ENCODE measurements at places on chromosomes 3 and 15.

GRCh38 chr3:18288243-18288642 lies 136.9 kb downstream of the SATB1 start:
- no peak for DNase-seq

GRCh38 chr15:43285609-43286037 lies 18.9 kb upstream of the TGM5 start:
- DNase-seq = peak; percentile 81

- DNase-seq = no peak
Measured at GRCh38 chr3:126867190-126867862, 115.6 kb upstream of the PLXNA1 start.

DNA sequence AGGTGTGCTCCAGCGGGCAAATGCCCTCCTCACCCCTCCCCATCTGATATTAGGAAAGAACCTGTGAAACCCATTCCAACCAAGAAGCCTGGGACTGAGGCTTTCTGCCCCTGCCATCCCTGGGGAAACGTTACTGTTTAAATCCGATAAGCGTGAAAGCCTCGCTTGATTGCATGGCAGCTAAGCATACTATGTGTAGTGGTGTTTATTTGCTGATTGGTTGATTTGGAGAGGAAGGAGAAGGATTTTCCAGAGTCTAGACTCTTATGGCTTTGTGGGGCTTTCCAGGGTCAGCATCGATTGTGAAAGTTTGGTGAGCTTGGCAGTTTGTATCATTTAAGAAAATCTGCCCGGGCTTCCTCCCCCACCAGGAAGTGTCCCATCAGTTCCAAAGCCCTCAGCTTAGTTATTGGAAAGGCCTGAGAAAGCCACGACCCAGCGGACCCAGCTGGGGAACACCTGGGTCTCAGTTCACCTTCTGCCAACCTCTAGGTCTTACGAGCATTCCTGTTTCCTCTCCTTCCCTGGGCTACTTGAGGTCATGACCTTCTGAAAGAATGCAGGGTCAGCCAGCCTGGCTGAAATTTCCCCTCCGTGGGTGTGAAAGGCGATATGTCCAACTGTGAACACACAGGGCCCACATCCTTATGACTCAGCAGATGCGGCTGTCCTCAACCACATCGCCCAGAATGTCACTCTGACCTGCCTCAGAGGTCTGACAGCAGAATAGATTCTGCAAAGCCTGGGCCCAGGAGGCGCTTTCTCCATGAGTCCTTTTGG lies 62.8 kb upstream of the HERC1 start:
- DNase-seq = no peak

DNA sequence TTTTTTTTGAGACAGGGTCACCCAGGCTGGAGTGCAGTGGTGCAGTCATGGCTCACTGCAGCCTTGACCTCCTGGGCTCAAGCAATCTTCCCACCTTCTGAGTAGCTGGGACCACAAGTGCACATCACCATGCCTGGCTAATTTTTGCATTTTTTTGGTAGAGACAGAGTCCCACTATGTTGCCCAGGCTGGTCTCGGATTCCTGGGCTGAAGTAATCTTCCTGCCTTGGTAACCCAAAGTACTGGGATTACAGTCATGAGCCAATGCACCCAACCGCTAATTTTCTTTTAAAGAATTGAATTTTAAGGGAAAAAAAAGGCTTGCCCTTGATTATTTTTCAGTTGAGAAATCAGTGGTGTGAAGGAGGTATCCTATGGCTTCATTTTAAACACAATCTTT lies 334.0 kb downstream of the SOX2 start:
- DNase-seq = no peak

DNA sequence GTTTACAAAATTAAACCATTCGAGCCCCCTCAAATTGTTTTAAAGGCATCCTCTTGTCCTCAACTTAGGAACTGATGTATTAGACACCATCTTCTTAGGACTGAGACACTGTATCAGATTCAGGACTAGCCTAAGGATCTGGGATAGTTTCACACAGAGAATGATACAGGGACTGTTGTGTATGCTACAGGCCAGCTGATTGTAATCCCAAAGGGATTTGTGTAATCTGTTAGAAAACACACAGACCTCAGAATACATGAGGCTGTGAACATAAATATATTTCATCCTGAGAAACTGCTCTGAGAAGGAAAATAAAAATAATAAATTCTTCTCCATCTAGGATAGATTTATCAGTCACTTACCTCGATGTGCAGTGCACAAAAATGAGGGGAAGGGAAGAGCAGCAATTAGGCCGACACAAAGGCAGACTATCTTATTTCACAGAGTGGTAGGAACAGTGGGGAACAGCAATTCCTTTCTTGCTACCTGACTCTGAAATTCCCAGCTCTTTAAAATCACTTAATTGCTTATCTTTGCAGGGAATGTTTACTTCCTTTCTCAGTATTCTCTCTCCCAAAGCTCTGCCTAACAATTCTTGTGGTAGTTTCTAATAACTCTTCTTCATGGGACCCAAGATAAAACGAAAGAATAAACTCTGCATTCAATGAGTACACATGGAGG lies 322.5 kb downstream of the MAGI1 start:
- no peak for DNase-seq

- DNase-seq = no peak
Measured at GRCh38 chr15:61681038-61681418, 379.2 kb downstream of the VPS13C start.

- no peak for DNase-seq
Measured at GRCh38 chr3:82088749-82089148, 327.3 kb upstream of the GBE1 start.

- DNase-seq = no peak
Measured at GRCh38 chr3:103077910-103078309, 643.1 kb downstream of the ZPLD1 start.

DNA sequence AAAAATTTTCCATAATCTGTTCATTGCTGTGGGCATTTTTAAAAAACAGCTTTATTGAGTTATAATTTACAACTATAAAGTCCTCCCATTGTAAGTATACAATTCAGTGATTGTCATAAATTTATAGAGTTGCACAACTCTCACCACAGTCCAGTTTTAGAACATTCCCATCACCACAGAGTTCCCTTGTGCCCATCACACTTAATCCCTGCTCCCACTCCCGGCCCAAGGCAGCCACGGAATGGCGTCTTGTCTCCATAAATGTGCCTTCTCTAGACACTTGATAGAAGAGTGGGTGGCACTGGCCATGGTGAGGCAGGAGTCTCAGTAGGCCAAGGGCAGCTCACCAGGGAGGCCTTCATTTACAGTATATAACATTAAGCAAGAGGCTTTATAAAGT lies 6.3 kb downstream of the TSEN2 start:
- DNase-seq = no peak

- no peak for DNase-seq
Measured at GRCh38 chr3:62100282-62100989, 272.9 kb downstream of the FEZF2 start.
